Activated CD4-positive, alpha-beta T cell treated with anti-CD3 and anti-CD28 coated beads, Interleukin-2, amount 50 U/mL, for 24 hours (primary cell): ENCODE measurements at places on chromosomes 1 and 21.

DNA sequence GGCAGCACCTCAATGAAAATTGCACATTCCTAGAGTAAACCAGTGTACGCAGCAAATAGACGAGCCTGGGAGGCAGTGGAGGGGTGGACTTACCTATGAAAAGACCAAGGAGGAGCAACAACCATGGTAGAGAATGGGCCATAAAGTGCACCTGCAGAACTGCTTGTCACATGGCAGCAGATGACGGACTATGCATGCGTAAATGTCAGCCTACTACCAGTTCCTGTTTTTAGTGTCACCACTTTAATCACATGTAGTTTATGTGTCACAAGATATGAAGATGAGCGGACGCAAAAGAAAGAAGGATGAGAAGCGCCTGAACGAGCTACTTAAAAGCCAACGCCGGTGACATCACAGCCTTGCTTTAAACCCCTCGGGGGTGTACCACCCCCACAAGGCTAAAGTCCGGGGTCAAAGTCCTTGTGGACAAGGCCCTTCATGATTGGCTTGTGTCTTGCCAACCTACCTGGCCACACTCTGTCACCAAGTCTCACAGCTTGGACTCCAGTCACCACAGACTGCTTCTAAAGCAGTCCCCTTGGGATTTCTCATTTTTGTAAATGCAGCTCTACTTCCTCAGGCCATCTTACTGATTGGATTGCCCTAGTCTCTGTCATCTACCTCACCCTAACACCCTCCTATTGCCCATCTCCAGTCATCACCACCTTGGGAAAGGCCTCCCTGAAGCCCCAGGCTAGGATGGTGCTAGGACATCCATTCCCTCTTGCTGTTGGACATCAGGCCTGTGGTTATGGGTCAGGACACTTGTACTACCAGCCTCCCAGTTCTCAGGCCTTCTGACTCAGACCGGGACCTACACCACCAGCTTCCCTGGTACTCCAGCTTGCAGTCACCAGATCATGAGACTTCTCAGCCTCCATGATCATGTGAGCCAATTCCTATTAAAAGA lies 6.0 kb upstream of the LY9 start:
- DNase-seq: no peak

DNA sequence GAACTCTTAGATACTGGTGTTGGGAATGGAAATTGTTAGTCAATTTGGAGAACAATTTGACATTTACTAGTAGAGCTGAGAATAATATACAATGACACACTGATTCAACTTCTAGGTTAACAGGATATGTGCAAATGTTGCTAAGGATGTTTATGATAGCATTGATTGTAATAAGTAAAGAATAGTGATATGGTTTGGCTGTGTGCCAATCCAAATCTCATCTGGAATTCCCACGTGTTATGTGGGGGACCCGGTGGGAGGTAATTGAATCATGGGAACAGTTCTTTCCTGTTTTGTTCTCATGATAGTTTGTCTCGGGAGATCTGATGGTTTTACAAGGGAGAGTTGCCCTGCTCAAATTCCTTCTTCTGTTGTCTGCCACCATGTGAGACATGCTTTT lies 302.4 kb upstream of the TMPRSS15 start:
- DNase-seq: no peak

DNA sequence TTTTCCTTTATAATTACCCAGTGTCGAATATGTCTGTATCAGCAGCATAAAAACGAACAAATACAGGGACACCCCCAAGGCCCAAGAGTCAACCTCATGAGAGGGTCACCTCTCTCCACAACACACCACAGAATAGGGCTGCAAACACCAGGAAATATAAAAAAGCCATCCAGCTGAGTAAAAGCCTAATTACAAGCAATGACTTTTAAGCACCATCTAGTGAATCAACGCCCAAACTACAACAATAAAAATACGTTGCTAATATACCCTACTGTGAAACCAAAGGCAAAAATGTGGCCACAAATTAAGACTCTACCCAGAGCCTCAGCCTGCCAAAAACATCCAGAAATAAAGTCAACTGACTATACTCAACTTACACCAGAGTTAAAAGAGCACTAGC lies 817.9 kb upstream of the NEGR1 start:
- DNase-seq: no peak

- DNase-seq: no peak
Observed at GRCh38 chr21:41548781-41549180, 40.8 kb upstream of the TMPRSS2 start.
